Stomach (tissue), 19 donors: ENCODE measurements at places on chromosomes 13 and 19. TPM values are rescaled to one million over a fixed set of nuclear protein-coding genes. Genes with fewer than 3 reads are reported as not detected.

- no peak for DNase-seq
Measured at GRCh38 chr19:35167251-35168119, 12.9 kb downstream of the FXYD5 start.

- DNase-seq, result peak; percentile 59
Measured at GRCh38 chr13:45341799-45342500, 967 bp upstream of the TPT1 start.

GRCh38 chr13:85549819-85550218 is 249.4 kb downstream of the SLITRK6 start:
- DNase-seq, result no peak

DNA sequence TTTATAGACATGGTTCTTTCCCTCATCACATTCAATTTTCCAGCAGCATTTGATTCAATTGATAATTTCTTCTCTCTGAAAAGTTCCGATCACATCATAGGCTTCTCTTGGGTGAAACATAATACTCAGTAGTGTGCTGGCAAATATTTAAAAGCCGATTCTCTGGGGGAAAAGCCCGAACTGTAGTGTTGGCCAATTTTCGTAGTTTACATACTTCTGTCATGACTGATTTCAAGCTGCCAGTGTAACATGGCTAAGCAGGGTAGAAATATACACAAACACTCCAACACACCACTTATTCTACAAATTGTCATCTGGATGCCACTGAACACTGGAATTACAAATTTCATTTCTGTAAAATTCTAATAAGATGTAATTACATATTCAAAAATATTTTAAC is 56.1 kb upstream of the FREM2 start:
- DNase-seq, result no peak

GRCh38 chr19:44851427-44851826 is 5.3 kb downstream of the NECTIN2 start:
- peak; percentile 33 for DNase-seq

DNA sequence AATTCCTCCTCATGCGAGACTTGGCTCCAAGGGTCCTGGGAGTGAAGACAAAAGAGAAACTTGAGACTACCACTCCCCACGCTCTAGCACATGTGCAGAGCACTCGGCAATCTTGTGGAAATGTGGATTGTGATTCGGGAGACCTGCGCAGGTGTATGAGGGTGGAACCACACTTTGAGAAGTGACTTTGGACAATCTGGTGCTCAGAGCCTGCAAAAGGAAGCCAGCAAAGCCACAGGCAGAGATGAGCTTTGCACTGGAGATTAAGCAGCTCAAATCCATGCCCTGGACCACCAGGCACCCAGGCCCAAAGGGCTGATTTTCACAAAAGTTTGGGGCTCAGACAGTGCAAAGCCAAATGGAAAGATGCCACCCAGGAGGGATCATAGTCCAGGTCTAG is 162.5 kb upstream of the TSHZ3 start:
- DNase-seq, result no peak

DNA sequence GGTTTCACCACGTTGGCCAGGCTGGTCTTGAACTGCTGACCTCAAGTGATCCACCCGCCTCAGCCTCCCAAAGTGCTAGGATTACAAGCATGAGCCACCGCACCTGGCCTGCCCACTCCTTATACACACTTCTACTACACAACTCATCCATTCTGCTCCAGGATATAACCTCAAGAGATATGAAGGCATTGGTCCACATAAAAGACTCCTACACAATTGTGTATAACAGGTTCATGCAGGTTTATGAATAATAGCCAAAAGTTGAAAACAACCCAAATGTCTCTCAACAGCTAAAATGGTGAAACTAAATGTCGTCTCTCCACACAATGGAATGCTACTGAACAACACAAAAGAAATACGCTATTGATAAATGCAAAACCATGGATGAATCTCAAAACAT is 58.1 kb downstream of the INSR start:
- no peak for DNase-seq

DNA sequence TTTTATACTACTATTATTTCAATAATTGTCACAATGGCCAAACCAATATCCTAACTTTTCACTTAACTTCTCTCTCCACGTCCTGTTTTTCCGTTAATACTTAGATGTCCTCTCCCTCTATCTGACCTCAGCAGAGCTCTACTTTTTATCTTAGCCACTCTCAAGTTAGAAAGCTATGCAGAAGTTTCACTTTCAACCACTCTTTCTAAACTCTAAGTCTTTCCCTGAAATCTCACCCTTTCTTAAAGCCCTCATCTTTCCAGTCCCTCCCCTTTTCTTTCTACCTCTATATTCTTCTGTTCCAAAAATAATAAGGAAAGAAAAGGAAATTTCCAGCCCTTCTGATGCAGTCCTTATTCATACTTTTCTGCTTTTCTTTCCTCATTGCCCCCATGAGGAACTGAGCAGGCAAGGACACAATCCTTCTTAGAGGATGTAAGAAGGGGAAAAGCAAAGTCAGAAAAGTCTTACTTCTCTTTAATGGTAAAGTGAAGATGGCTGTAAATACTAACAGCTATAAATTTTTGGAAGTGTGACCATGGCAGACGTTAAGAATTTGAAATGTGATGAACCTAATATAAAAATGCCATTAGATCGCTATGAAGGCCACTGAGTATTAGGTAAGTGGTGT is 23.0 kb downstream of the FAM216B start:
- no peak for DNase-seq

DNA sequence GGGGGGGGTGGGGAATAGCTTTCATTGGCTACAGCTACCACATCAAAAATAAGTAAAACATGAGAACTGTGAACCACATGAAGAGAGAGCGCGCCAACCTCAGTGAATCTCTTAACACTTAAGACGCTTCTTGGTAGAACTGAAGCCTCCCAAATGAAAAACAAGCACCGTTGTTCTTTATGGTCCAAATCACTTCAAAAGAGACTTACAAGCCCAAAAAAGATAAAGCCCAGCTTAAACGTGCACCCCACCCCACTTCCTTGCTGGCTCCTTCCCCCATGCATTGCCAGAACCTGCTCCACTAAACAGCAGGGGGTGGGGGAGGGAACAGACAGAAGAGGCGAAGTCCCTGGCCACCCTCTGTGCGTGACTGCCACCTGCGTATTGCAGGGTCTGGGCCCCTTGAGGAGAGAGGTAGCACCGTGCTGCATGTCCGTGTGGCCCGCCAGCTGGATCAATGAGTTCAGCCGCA is 479.1 kb downstream of the FOXO1 start:
- peak; percentile 67 for DNase-seq

- no peak for DNase-seq
Measured at GRCh38 chr13:93847162-93847561, 620.6 kb downstream of the GPC6 start.

GRCh38 chr13:21949818-21950429 is 279.1 kb downstream of the FGF9 start:
- no peak for DNase-seq

- DNase-seq, result no peak
Measured at GRCh38 chr19:1510442-1510806, 2.4 kb downstream of the ADAMTSL5 start.

GRCh38 chr13:51559946-51560735 is 24.1 kb upstream of the WDFY2 start:
- no peak for DNase-seq

- no peak for DNase-seq
Measured at GRCh38 chr19:51644636-51645271, 1.9 kb downstream of the SIGLEC14 start.

DNA sequence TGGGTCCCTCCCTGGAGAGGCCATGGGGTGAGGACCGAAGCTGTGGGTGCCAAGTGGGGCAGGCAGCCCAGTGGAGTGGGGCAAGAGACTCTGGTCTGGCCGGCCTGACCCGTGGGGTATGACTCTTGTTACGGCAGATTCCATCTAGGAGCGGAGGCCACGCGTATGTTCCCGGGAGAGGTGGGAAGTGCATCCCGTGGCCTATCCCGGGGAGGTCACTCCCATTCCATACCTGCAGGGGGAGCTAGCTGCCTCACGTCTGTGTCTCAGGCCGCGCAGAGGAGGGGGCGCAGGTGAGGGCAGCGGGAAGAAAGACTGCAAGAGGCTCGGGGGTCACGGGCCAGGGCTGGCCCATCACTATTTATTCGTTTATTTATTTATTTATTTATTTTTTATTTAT is 4.9 kb downstream of the CSNK1G2 start:
- peak; percentile 40 for DNase-seq

GRCh38 chr13:114130131-114130836 is 2.1 kb downstream of the RASA3 start:
- no peak for DNase-seq

DNA sequence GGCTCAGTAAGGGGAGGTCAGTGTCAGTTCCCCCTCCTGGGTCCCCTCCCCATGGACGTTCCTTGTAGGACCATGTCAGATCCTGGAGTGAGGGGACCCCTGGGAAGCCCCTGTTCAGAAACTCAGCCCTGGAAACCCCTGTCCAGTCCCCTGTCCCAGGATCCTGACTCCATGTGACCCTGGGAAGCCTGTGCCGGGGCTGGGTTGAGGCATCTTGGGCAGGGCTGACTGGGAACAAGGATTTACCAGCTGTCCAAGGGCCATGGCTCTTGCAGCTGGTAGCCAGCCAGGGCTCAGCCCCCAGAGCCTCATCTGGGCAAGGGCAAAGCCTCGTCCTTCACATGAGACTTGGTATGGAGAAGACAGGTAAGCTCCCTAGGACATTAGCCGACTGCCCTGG is 25.1 kb downstream of the CEACAM4 start:
- DNase-seq, result peak; percentile 9

The PINLYP gene
- 0.14 TPM for total RNA-seq

The ZNF709 gene
- total RNA-seq, result not detected

The KCNJ14 gene
- 0.92 TPM for total RNA-seq

The DNASE2 gene
- total RNA-seq, result 41.4 TPM

The MCEMP1 gene
- not detected for total RNA-seq
